ENCODE measurements at places on chromosomes 7 and 10.
A peak's percentile ranks its signal among the peaks of the same experiment; 100 is the strongest.

DNA sequence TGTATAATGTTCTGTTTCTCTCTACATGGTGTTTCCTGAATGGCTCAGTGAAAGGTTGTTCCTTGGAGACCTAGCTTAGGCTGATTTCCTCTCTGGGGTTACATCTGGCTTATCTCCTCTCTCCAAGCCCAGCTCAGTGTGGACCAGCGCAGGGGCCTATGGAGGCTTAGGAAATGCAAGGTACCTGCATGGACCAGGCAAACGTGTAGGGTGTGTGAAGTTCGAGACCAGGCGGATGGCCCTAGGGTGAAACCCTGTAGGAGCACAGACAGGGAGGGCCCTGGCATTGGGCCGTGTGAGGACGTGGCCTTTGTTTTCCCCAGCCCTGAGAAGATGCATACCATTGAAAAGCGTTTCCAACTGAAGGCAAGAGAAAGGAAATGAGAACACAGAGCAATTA, 59.0 kb downstream of the DOCK1 start:
- no peak for DNase-seq

DNA sequence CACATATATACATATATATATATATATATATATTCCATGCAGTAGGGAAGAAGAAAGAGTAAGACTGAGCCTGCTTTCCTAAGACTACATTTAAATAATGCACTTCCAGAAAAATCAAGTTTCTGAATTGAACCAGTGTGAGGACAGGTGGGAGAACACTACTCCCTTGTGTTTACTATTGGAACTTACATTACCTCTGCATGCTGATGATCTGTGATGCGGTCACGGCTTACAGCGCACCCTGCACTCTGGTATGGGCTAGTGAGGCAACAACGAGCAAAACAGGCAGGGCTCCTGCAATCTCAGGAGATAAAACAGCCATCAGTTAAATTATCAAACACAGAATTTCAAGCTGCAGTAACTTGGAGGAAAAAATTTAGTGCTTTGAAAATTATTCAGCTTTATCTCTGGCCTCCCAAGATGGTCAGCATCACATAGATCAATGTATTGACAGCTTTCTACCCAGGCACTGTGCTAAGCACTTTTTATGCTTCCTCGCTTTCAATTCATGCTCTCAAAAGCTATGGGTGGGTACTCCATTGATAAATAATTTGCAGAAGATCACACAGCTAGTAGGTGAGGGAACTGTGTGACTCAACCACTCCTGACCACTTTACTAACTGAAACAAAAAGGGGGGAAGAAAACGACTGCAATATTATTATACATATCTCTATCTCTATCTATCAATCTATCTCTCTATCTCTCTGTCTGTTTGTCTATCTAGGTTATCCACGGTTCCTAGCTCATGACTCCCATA, 20.5 kb upstream of the SLC16A12 start:
- DNase-seq, result no peak

GRCh38 chr10:118692872-118693271, 61.9 kb downstream of the CACUL1 start:
- no peak for DNase-seq

DNA sequence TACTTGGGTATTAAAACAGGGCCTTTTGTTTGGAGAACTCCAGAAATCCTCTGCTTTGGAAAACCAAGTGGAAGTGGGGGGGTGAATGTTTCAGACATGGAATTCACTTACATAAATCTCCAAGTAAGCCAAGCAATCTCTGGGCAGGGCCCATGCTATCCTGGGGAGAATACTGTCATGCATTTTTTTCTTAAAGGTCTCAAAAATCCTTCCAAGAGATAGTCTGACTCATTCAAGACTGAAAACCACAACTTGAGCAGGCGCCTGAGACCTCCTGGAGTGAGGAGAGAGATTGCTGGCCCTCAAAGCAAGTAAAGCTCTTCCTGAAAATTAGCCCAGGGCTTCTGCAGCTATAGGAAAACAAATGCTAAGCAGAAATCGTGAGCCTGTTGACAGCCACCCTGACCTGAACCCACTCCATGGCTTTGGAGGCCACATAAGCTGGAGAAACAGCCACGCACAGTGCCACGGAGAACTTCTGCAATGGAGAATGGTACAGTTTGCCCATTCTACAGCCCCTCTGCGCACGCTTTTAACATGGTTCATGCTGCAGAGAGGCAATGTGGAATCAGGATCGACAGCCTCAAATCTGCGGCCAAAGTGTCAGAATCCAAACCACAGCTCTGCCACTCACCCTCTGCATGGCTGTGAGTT, 203.1 kb upstream of the AUTS2 start:
- no peak for DNase-seq

- DNase-seq, result no peak
Observed at GRCh38 chr7:98760201-98760651, 109.6 kb downstream of the TMEM130 start.

DNA sequence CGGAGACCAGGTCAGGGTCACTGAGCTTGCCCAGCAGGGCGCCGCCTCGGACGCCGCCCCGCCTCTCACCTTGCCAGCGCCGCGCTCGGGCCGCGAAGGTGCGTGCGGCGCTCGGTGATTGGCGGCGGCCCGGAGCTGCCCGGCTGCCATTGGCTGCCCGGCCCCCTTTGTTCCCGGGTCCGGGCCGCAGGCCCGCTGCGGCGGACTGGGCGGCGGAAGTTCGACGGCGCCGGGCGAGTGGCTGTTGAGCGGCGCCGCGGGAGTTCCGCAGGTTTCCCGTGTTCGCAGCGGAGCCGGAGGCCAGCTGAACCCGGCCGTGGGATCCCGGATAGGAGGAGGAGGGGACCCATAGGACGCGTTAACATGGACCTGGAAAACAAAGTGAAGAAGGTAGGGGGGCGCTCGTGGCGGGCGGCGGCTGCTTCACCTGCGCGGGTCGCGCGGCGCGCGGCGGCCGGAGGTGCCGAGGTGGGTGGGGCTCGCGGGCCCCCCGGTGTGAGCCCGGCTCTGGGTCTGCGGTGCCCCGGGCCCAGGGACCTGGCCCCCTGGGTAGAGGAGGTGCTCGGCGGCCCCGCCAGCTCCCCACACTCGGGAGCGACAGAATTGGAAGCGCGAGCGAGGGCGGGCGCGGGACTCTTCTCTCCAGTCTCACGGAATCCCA, at the start of gene TES:
TES (plus strand) TSS at position 195 of the 661 bp plus-strand sequence; CDS start at position 364, 169 bp downstream.
- DNase-seq, result peak; percentile 85

GRCh38 chr10:94150541-94151184, 156.9 kb downstream of the PLCE1 start:
- DNase-seq, result no peak

DNA sequence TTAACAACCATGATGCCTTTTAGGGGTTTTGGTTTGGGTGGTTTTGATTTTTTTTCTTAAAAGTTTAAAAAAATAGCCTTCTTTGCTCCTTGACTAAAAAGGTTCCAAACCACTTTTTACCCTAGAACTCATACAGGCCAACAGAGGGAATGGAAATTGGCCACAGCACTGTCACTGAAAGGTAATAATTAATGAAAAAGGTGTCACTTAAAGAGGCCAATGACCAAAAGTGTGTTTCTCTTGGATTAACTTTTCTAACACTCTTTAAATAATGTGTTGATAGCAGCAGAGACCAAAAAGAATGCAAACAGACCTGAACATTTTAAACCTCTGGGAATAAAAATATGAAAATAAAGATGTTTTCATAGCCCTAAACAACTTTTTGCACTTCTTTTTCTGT, 221.1 kb upstream of the TCF7L2 start:
- DNase-seq, result no peak

- peak; percentile 81 for DNase-seq
Observed at GRCh38 chr7:139915864-139916716, 87.0 kb downstream of the TBXAS1 start.

- DNase-seq, result no peak
Observed at GRCh38 chr7:96786998-96787395, 77.4 kb upstream of the SEM1 start.

DNA sequence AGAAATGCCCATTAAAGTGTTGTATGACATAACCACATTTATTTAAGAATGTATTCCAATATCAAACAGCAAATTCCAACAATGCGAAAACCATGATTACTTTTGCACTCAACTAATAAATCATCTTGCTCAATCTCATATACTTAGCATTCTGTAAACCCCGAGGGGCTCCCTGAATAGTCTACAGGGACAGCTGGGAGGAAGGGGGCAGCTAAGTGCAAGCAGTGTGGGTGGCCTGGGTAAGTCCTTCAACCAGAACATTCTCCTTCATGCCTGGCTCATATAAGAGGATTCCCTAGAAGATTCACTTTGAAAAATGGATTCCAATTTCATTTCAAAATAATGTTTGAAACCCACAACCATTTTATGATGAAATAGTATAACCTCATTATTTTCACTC, 355.5 kb downstream of the CDC14C start:
- no peak for DNase-seq

GRCh38 chr7:50304911-50305582, 531 bp downstream of the IKZF1 start:
- DNase-seq, result no peak

DNA sequence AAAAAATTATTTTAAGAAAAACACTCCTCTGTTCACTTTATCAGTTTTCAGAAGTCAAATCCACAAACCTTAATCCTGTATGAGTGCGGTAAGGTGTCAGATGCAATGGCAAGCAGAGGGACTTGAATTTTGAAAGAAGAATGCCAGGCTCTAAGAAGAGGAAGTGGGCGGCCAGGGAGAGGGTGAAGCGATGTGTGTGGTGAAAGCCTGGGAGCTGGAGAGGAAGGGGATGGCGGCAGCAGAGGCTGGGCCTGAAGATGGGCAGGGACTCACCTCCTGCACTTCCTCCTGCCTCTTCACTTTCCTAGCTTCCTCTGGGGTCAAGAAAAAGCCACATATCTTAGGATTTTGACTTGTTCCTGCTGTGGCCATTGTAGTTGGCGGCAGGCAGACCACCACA, 609.6 kb downstream of the PARD3 start:
- peak; percentile 29 for DNase-seq

GRCh38 chr10:70827086-70827757, 11.5 kb downstream of the SGPL1 start:
- DNase-seq, result peak; percentile 32

DNA sequence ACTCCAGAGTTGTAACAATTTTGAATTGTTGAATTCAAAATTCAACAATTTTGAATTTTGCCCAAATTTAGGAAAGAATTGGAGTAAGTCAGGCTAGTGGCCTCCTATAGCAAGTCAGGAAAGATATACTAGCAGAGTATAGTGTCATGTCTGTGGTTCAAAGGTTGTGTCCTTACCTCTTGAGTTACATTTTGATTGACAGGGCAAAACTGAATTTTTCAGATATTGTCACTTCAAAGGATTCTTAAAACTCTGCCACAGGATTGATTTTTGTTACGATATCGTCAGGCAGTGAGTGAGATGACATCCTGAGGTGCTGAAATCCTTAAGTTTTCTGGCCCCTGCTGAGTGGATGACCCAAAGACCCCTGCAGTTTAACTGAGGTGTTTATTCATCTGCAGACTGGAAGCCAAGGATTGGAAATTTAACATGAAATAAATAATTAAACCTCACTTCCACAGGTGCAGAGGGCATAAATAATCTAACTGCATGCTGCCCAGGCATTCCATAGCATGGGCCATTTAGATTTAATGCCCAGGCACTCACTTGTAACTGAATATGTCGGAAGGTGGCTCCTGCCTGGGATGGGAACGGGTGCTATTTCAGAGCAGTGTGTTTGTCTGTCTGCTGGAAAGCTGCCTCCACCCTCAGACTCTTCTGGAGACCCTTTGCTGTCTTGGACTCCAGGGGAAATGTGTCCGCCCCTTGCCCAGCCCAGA, 50.8 kb downstream of the RBM20 start:
- no peak for DNase-seq

GRCh38 chr7:111855161-111855841, 293.0 kb upstream of the IMMP2L start:
- peak; percentile 45 for DNase-seq

DNA sequence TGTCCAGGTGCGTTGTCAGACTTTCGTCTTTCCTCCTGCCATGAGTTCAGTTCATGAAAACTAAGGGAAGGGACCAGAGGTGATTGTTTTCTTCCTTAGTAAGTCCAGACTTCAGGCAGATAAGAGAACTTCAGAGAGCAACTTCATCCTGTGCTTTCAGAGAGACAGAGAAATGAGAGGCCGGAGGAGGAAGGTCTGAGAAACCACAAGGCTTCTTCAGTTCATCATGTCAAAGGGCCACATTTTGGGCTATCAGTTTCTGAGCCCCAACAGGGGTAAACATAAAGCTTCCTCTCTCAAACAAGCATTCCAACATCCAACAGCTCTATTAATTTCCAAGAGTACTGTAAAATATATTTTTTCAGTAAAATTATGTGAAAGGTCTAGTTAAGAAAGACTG, 668.4 kb upstream of the NRP1 start:
- DNase-seq, result no peak

- DNase-seq, result no peak
Observed at GRCh38 chr10:71538608-71539260, 142.0 kb downstream of the CDH23 start.

DNA sequence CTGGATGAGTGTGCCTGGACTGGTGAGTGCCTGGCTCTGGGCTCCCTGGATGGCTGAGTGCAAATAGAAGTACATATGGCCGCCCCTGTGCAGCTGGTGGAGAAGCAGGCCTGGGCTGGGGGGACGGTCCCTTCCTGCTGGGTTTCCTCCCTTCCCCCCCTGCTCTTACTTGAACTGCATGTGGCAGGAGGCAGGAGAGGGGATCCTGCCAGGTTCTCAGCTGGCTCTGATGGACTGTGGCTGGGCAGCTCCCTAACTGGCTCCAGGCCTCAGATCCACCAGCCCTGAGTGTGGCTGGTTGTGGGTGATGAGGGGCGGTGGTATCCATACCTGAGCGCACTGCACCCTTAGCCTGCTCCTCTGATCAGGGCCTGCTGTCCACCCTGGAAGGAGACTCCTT, 26.9 kb downstream of the ADCY1 start:
- no peak for DNase-seq

GRCh38 chr7:55099821-55100543, 81.2 kb downstream of the EGFR start:
- no peak for DNase-seq

GRCh38 chr7:20173828-20174227, 43.4 kb downstream of the MACC1 start:
- no peak for DNase-seq

- no peak for DNase-seq
Observed at GRCh38 chr7:138116892-138117291, 40.6 kb downstream of the AKR1D1 start.

GRCh38 chr10:8449909-8450308, 395.4 kb downstream of the GATA3 start:
- DNase-seq, result no peak

- peak; percentile 88 for DNase-seq
Observed at GRCh38 chr7:4745971-4746919, 29.2 kb upstream of the AP5Z1 start.

DNA sequence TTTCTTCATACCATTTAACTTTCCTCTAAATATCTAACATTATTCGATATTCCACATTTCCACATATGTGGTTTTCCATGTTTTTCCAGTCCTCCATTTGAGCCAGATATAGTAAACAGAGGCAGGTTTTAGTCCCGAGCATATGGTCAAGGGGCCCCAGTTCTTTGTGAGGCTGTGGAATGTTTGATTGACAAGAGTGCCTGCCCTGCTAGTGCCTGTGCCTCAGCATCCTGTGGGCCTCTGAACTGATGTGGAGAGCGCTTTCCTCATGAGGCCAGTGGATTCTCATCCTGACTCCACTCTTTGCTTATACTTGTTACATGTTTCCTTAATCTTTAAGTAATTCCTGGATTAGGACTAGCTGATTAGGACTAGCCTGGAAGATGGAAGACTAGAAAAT, 58.8 kb downstream of the POM121L12 start:
- no peak for DNase-seq

Measured in suppressor macrophage treated with lipopolysaccharide for 1 hour (primary cell).